ENCODE measurements at places on chromosomes 5 and 9.
A peak's percentile ranks its signal among the peaks of the same experiment; 100 is the strongest.

- no peak for DNase-seq
These were observed 1.2 kb downstream of the CDC14B start for GRCh38 chr9:96618209-96619123.

DNA sequence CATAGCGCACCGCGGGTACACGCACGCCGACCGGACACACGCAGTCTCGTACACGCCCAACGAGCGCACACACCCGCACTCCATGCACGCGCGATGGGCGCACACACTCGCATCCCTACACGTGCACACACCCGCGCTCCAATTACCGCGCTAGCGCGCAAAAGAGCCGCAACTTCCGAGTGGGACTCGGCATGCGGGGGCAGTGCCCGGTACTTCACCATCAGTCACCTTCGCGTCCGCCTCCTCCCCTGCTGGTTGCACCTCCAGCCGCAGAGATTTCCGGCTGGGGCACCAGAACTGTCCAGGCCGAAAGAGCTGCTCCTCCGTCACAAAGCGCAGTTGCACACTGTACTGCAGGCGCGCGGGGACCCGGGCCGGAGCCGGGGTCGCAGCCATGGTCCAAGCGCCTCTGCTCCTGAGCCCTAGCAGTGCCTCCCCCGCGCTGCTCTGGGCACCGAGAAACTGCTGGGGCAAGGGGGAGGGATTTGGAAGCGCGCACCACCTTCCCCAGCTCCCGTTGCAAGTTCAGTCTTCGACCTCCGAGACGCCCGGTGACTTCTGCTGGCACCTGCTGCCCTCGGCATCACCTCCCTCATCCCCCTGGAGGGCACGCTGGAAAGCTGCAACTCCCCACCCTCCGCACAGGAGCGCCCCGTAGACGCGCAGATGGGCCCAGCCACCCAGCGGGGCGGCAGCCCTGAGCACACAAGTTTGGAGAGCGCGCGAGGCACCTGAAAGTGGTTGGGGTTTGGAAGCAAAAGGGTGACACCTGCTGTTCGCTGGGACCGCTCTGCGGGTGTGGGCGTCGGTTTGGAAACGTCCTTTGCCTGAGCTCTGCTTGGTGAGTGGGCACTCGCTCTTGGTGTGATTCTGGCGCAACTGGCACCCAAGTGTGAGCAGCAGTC lies 337.4 kb upstream of the PUM3 start:
- peak; percentile 69 for DNase-seq

GRCh38 chr9:122614362-122614761 lies at the start of gene OR1Q1:
TSS of gene OR1Q1 (plus strand) at chr9:122614738. CDS start at chr9:122614738, 0 bp downstream.
- DNase-seq: no peak

GRCh38 chr9:82593501-82593900 lies 469.4 kb downstream of the RASEF start:
- no peak for DNase-seq

- DNase-seq: no peak
These were observed 7.0 kb downstream of the DENND1A start for GRCh38 chr9:123922911-123923310.

GRCh38 chr5:59725392-59725767 lies 168.1 kb downstream of the PDE4D start:
- no peak for DNase-seq

DNA sequence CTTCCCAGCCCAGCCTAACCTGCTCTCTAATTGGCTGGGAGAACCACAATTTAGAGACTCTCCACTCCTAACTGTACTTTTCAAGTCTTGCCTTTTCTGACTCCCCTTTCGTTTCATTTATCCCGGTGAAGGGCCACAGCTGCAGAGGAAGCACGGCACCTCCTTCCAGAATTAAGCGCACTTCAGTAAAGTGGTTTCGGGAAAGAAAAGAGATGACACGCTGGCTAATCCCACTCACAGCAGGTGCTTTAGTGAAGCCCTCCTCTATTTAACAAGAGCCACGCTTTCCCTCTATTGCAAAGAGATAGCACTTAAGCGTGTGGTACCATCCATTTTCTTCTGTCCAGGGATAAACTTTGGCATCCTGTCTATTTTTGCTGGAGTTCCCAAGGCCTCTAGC lies 4.8 kb downstream of the DNAH5 start:
- no peak for DNase-seq

DNA sequence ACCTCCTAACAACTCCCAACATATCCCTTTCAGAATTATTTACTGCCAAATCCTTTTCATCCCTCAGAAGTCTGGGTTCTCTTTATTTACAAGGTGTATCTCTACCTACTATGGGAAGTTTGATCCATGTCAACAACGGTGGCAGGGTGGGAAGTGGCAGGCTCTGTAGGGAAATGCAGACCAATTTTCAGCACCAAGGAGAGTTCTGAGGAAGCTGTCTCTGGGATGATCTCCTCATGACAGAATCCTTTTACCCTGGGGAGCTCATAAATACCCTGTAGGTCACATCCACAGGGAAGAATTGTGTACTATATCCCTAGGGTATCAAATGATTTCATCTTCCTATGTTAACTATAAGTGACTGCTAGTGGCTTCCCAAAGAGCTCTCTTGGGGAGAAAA lies 107.8 kb upstream of the NEK6 start:
- no peak for DNase-seq

DNA sequence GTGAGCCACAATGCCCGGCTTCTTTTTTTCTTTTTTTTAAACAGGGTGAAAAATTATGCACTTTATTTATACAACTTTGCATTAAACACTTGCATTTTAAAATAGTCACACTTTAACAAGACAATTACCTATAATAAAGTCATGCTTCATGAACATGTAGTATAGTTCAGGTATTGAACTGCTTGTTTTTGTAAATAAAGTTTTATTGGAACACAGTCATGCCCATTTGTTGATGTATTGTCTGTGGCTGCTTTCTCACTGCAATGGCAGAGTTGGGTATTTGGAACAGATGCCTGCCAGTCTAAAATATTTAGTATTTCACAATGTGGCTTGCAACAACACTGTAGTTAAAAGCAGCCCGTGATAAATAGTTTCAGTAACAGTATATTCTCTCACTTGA lies 32.8 kb upstream of the CCL21 start:
- DNase-seq: no peak
